Urothelium cell line (cell line): ENCODE measurements at places on chromosomes 7 and 10.

DNA sequence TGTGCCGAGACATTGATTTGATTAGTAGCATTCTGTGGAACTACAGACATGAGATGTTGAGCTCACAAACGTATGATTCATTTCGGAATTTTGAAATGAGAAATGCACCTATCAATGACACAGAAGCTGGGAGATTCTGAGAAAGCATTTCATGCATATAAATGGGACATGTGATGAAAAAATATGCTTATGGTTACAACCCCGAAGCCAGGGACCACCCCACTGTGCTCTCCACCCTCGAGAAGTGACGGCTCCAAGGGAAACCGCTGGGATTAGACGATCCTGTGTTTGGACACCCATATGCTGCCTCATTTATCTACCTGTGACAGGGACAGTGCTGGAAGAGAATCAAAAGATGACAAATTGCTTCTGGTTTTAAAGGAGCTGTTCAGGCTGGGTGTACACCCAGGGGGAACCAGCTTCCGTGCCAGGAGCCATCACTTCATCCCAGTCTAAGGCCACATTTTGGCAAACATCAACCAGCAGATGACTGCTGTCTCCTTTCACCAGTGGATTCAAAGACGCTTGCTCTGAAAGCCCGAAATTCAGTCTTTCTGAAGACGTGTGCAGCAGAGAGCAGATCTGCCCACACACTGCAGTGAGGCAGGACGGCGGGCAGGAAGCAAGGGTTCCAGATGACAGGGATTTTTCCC is 109.9 kb downstream of the ATXN7L1 start:
- DNase-seq = no peak

DNA sequence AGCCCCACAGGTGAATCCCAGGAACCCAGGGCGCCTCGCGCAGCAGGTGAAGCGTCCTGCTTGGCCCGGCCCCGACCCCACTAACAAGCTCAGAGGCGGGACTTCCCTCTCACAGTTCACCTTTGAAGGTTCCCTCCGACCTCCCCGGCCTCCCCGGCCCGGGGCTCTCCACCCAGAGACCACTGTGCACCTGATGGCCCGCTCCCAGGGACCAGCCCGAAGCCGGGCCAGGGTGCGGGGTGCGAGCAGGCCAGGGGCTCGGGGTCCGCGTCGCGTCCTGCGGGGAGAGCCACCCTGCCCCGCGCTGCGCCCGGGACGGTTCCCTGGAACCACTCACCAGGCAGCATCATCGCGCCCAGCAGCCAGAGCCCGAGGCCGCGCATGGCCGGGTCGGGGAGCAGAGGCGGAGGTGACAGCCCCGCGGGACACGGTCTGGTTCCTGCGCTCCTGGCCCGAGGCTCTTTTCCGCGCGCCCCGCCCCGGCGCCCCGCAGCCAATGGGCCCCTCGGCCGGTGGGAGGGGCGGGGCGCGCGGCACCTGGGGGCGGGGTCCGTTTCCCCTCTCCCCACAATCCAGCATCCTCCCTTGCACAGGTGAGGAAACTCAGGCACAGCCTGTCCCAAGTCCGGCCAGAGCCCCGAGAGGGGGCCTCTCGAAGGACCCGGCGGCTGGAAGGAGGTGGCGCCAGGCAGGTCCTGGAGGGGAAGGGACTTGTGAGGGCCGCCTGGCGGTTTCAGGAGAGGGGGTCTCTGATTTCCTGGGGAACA is at the start of gene ADAM8:
TSS of gene ADAM8 (minus strand) at position 434 of the 767 bp plus-strand sequence. CDS start at position 383, 51 bp downstream.
- no peak for DNase-seq

GRCh38 chr10:110002801-110003523 is 4.8 kb upstream of the ADD3 start:
- DNase-seq = no peak

DNA sequence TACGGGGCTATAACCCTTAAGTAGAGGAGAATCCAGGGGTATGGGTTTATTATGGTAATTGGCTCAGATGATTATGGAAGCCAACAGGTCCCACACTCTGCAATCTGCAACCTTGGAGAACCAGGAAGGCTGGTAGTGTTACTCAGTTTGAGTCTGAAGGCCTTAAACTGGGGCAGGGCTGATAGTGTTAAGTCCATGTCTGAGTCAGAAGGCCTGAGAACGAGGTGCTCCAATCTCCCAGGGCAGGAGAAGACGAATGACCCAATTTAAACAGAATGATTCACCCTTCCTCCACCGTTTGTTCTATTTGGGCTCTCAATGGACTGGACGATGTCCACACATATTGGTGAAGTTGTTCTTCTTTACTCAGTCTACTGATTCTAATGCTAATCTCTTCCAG is 244.5 kb upstream of the PTER start:
- DNase-seq = no peak

DNA sequence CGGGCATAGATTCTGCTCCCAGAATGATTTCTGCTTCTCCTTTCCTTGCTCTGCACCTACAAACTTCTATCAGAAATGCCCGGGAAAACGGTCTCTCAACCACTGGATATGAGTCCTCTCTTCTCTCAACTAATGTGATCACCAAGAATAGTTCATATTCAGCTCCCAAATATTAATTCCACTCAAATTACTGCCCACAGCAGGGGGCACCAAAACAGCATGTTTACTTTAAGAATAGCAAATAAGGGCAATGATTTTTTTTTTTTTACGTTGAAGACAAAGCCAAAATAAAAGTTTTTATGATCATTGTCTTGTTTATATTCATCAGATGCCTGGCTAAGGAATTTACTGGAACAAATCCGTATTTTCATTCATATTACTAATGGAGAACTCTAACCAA is 94.9 kb upstream of the PRSS1 start:
- DNase-seq = no peak

GRCh38 chr7:145313551-145313950 is 477.7 kb upstream of the TPK1 start:
- DNase-seq = no peak

DNA sequence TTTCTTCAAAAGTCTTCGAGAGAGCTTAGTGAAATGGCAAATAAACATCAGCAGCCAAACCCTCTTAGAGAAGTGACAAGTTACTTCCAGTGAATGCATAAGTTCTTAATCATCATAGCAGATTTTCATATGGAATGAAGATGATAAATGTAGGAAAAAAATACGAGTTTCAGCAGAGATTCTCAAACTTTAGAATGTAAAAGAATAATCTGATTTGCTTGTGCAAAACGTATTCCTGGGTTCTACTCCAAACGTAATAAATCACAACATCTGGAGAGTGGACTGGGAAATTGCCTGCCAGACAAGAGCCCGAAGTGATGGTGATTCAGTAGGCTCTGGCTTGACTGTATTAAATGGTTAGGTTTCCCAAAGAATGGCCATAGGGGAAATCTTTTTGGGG is 62.2 kb downstream of the AKR1E2 start:
- DNase-seq = no peak

DNA sequence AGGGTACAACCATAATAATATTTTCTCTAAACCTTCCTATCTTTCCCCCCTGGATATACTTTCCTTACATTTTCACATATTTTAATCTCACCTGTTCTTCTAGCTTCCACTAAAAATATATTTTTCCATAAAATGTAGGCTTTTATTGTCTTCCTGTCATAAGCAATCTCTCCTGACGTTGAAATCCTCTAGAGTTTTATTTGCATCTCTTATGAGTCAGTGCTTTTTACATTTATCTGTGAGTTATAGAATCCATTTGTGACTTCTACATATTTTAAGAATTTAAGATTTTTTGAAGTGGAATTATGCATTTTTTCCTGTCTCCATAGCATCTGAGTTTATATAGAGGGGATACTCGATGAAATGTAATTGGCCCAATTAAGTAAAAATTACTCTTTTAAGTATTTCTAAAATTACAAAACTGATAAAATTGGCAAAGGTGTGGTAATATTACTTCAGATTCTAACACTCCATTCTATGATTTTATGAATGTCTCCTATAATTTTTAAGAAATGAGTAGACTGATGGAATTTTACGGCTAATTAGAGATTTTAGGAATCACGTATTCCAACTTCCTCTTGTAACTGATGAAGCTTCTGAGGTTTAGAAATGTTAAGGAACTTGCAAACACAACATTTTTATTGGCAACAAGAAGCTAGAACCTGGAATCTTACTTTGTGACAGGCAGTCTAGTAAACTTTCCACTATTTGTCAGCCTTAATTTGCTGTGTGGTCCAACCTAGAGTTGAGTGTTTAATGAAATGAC is 422.9 kb upstream of the SEMA3A start:
- no peak for DNase-seq

- no peak for DNase-seq
Observed at GRCh38 chr7:77315182-77315591, 101.0 kb downstream of the GSAP start.

DNA sequence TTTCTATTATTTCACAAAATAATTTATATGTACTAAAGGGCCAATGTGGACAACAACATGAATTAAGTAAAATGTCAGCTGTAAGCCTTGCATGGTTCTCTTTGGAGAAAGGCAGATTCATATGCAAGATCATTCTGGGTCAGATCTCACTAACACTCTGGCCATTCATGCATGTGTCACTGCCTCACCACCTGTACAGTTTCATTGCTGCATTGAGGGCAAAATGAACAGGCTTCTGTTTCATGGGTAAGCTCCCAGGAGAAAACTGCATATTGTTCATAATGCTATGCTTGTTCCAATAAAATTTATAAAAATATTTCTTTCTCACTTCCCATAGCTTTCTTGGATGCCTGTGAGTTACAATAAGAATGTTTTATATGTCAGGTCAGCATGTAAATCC is 275.2 kb downstream of the ZNF248 start:
- DNase-seq = no peak

GRCh38 chr7:143487566-143487965 is 9.9 kb downstream of the TAS2R41 start:
- no peak for DNase-seq

DNA sequence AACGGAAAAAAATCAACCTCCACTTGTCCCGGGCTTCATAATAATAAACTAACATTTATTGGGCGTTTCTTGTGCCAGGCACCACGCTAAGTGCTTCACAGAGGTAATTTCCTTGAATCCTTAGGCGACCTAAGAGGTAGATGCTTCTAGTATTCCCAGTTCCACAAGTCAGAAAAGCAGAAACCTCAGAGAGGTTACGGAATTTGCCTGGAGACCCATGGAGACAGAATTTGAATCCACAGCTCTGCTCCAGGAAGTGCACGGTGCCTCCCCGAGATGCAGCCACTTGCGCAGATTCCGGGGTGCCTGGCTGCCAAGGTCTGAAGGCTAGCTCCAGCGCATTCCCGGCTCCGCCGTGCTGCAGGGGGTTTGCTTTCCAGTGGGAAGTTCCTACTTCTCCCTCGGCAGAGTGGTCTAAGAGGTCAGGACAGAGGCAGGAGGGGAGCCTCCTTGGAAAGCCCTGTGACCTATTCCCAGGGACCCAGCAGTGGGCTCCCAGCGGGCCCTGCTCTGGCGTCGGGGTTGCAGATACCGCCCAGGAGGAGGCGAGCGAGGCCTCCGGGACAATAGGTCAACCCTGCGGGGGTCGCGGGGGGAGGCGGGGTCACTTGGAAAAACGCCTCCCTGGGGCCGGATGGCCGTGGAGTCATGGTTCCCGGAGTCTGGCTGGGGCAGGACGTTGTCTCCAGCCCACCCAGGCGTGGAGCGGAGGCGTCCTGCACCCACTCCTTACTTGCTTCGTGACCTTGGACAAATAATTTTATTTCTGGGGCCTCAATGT is 10.1 kb upstream of the NKX2-3 start:
- no peak for DNase-seq

- no peak for DNase-seq
Observed at GRCh38 chr10:125000366-125001312, 58.7 kb downstream of the ZRANB1 start.

DNA sequence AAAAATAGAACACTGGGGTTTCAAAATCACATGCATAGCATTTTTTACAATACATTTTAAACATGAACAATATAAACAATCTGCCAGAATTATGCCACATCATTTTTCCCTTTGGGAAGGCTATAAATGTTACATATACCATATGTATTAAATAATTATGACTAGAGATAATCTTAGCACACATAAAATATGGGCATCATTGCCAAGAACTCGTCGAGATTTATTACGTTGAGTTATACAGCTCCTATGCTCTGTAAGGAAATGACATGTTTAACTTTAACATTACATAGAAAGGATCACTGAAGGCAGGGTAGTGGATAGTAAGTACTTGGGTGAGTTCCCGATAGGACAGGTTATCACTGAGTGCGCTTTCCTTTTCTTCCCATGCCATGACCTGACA is 267.8 kb downstream of the PARD3 start:
- DNase-seq = no peak

GRCh38 chr7:144584726-144585125 is 181.2 kb upstream of the NOBOX start:
- DNase-seq = no peak

DNA sequence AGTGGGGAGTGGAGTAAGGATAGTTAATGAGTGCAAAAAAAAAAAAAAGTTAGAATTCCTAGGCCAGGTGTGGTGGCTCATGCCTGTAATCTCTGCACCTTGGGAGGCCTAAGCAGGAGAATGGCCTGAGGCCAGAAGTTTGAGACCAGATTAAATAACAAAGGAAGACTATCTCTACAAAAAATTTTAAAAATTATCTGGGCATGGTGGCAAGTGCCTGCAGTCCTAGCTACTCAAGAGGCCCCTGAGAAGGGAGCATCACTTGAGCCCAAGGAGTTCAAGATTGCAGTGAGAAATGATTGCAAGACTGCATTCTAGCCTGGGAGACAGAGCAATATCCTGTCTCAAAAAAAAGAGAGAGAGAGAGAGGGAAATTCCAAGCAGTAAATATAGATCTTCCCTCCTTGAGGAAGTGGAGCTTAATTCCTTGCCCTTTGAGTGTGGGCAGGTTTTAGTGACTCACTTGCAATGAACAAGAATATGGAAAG is 19.5 kb upstream of the CSTF2T start:
- DNase-seq = no peak

DNA sequence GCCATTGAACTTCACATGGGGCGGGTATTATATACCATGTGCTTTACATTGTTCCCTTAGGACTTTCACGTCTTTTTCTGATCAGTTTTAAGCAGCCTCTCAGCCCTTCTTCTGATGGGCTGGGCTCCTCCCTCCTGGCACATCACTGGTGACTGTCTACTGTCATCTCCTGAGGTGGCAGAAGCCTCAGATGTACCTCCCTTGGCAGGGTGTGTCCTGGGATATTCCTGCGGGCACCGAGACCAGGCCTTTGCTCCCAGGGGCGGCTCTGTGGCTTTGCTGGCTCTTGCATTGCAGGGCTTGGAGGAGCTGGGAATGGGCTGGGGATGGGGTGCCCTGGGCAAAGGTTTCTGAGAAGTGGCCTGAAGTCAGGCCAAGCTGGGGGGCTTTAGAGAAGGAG is 34.6 kb upstream of the GOLGA7B start:
- no peak for DNase-seq

DNA sequence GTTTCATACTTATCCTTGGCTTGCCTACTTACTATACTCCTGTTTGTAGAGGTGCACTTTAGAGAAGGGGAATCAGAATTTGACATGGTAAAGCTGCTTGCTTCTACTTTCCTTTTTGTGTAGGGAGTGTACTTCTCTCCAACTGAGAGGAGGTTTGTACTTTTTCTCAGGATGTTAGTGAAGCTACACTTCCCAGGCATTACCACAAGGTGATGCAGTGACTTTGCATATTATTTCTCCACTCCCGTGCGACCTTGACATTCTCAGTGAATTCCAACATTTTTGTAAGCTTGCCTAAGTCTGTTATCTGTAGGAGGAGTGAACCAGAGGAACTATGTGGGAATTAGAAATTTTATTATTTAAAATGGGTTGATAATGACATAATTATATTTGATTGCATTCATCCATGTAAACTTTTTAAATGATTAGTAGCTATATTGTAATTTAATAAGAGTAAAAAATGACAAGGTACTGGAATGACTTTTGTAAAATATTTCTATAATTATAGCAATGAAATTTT is 5.2 kb downstream of the TAX1BP1 start:
- peak; percentile 48 for DNase-seq
